ENCODE measurements at places on chromosomes 2 and 18.

- DNase-seq = no peak
Observed at GRCh38 chr18:10310626-10311025, 143.8 kb upstream of the APCDD1 start.

- DNase-seq = no peak
Observed at GRCh38 chr18:3184275-3184963, 35.3 kb downstream of the MYOM1 start.

GRCh38 chr2:127619203-127619590 is 26.8 kb upstream of the GPR17 start:
- DNase-seq = no peak

DNA sequence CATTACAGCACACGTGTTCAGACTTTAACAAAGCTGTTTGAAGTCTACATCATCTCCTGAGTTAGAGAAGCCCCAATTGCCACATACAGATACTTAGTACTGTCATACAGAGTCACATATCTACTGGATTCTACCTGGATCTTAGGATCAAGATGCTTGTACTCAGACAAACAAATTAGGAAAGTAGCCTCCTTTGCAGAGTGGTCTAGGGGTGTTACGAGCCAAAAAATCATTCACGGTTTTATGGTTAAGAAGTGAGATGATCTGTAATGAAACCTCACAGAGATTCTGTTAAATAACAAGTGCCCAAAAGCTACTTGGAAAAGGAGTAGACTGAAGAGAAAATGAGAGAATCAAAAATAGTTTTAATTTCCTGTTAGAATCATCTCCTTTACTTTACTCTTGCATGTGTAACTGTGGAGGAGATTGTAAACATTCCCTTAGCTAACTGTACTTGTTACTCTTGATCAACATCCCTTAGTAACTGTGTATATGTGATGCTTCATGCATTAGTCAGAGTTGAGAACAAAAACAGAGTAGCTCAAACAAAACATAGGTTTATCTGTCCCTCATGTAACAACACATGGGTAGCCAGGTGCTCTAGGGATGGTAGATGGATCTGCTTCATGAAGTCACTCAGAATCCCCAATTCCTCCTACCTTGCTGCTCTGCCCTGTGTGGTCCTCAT is 16.4 kb upstream of the IL1RL1 start:
- no peak for DNase-seq

GRCh38 chr2:122194546-122194945 is 439.1 kb downstream of the TSN start:
- DNase-seq = no peak

- DNase-seq = no peak
Observed at GRCh38 chr2:102657770-102658169, 38.4 kb downstream of the SLC9A2 start.

DNA sequence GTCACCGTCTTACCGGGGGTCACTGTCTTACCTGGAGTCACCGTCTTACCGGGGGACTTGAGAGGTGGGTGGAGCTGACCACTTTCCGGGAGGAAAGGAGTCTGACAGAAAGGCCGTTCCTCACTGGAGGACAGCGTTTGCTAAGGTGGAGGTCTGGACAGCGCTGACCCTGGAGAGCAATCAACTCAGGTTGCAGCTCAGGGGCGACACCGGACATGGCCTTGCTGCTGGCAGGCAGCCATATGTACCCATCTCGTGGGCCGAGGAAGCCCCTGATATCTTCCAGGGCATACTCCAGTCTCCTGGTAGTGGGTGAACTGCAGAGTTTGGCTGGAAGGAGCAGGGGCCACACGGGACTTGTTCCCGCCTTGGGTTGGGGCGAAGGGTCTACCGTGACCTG is 234.6 kb upstream of the MYT1L start:
- no peak for DNase-seq

- DNase-seq = peak; percentile 18
Observed at GRCh38 chr18:36298126-36298741, 721 bp downstream of the FHOD3 start.

- DNase-seq = peak; percentile 57
Observed at GRCh38 chr18:26089293-26090129, 902 bp downstream of the SS18 start.
